ENCODE measurements at places on chromosomes 4 and X. TPM values are rescaled to one million over a fixed set of nuclear protein-coding genes. Genes with fewer than 3 reads are reported as not detected.

Gene ACSL4
- 54.4 TPM for total RNA-seq

Gene COL25A1
- not detected for total RNA-seq

Gene PCSK1N
- total RNA-seq = 13.2 TPM

Gene PDS5A
- 47.2 TPM for total RNA-seq

Gene PAGE2
- not detected for total RNA-seq

Gene NHSL2
- total RNA-seq = 0.07 TPM

Gene EXOC1L
- total RNA-seq = not detected

Gene BRCC3
- 13.8 TPM for total RNA-seq

Gene SH3RF1
- total RNA-seq = 12.8 TPM

Gene TMPRSS11D
- total RNA-seq = 1.9 TPM

Gene PPBP
- 3.9 TPM for total RNA-seq
